ENCODE measurements at places on chromosomes 5 and 9.

GRCh38 chr5:109743770-109744212, 54.1 kb downstream of the MAN2A1 start:
- DNase-seq = no peak

- no peak for DNase-seq
Observed at GRCh38 chr5:39526914-39527477, 102.2 kb upstream of the DAB2 start.

- no peak for DNase-seq
Observed at GRCh38 chr5:93603793-93604643, 21.0 kb downstream of the NR2F1 start.

DNA sequence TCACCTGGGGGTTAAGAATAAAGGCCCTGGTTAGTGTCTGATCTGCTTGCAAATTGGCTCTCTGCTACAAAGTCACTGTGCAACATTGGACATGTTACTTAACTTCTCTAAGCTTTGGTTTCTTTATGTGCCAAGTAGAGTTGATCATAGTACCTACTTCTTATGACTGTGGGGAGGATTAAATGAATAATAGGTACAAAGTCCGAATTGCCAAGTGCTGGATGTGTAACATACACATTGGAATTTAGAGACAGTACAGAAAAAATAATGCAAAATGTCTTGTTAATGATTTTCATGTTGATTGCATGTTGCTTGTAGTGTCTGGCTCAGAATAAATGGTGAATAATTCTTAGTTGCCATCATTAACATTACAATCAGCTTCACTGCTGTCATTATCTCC, 2.2 kb downstream of the DOCK8 start:
- no peak for DNase-seq

GRCh38 chr5:81014348-81014747, 54.2 kb downstream of the RASGRF2 start:
- DNase-seq = no peak

- no peak for DNase-seq
Observed at GRCh38 chr9:137374131-137374845, 48.7 kb downstream of the EXD3 start.

- DNase-seq = no peak
Observed at GRCh38 chr9:17005056-17005823, 129.6 kb upstream of the CNTLN start.

DNA sequence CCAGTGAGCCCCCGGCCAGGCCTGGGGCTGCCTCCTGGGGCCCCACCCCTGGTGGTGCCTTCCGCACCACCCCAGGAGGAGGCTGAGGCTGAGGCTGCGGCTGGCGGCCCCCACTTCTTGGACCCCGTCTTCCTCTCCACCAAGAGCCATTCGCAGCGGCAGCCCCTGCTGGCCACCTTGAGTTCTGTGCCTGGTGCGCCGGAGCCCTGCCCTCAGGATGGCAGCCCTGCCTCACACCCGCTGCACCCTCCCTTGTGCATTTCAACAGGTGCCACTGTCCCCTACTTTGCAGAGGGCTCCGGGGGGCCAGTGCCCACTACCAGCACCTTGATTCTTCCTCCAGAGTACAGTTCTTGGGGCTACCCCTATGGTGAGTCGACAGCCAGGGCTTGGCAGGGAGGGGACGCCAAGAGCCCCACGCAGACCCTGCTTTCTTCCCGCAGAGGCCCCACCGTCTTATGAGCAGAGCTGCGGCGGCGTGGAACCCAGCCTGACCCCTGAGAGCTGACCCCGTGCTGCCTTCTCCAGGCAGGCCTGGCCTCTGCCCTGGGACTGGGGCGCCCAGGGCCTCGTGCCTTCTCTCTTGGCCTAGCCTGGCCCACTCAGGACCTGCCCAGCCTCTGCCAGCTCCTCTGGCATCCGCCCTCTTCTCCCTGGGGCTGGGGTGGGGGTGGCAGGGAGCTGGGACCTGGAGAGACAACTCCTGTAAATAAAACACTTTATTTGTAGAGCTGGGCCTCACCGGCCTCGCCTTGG, 4.0 kb upstream of the EHMT1 start:
- no peak for DNase-seq

GRCh38 chr5:60195083-60195482, 301.6 kb upstream of the PDE4D start:
- DNase-seq = no peak

DNA sequence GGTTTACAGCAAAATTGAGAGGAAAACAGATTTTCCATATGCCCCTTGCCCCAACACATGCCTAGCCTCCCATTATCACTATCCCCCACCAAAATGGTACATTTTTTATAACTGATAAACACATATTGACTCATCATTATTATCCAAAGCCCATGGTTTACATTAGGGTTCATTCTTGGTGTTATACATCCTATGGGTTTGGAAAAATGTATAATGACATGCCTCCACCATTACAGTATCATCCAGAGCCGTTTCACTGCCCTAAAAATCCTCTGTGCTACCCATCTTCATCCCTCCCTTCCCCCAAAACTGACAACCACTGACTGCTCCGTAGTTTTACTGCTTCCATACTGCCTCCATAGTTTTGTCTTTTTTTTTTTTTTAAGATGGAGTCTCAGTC, 111.1 kb downstream of the ACTL7B start:
- no peak for DNase-seq

GRCh38 chr5:13990896-13991295, 46.4 kb upstream of the DNAH5 start:
- no peak for DNase-seq

DNA sequence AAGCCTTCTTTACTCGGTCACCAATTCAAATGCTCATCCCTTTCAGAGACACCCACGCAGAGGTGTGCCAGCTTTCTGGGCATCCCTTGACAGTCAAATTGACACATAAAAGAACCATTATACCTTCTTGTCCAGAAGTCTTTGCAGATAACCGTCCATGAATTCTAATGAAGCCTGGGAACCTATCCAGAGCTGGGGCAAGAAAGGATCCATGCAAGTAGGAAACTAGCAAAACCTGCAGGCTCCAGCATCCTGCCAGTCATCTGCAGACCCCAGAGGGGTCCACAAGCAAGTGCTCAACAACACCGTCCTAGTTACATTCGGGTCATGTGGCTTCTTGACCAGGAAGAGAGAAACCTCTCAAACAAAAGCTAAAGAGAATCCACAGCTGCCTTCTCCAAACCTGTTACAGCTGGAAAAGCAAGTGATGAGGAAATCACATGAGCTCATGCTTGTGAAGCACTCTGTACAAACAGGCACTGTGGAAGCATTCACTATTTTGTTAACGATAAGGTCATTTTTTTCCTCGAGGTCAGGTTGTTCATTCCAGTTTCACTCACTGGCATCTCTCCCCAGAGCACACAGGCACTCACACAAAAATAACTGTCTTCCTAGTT, 80.2 kb upstream of the DMRT1 start:
- DNase-seq = no peak

DNA sequence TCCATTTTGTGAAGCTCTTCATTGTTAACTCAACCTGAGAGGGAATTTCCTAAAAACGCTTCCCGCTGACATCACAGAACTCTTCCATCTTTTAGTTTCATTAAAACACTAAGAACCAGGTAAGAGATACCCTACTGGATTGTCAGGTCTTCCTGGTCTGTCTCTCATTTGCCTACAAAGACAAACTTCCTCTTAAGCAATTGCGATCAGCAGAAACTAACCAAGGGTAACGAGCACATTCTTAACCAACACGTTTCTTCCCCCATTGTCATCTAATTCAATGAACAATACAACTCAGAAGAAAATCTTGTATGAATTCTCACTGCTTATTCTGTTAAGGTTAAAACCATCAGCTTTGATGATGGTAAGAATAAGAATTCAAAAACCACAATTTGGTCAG, 6.6 kb downstream of the FBXW11 start:
- DNase-seq = no peak

DNA sequence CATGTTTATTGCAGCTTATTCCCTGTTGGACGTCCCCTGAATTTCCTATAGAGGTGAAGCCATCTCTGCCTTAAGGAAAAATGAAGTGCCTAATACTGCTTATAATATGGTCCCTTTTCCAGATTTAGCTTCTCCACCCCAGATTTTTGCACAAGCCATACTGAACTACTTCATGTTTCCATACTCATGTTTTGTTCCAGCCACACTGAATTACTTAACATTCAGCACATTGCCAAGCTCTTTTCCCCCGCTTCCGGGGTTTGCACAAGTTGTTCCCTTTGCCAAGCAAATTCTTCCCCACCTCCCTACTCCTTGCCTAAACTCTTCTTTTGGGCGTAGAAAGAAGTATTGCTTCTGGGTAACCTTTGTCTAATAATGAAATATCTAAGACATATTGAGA, 1.7 kb upstream of the CNTRL start:
- DNase-seq = no peak

DNA sequence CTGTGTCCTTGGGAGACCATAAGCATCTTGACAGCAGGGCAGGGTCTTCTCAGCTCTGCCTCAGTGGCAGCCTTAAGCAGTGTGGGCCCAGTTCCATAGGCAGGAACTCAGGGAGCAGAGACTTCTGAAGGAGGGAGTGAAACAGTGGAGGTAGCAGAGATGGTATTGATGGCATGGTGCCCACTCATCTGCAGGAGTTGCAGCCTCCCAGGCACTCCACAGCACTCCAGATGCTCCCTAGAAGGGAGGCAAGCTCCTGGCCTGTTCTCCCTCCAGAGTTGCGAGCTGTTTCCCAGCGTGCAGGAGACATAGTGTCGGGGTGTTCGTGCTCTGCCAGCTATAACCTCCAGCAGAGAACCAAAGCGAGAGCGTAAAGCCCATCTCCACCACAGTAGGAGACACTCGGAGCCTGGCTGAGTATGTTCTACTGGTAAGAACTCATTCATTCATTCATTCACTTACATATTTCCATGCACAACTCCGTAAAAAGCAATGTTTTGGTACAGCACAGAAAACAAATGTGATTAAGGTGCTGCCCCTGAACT, 31.4 kb upstream of the UNC5A start:
- no peak for DNase-seq

DNA sequence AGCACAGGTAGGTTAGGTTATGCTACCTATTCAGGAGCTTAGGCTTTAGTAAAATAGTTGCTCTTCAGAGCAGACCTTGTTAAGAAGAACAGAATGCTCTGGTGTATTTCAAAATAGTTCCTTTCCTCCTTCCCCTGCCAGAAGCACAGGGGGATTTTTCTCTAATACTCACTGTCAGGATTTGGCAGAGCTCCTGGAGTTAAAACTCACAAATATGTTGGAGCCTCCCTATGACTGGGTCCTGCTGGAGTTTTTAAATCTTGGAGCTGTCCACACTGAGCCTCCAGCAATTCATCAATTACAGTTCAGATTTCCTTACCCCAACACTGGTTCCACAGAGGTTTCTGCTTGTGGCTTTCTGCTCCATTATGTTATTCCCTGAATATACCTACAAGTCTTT, 1233.8 kb upstream of the WWC1 start:
- no peak for DNase-seq

DNA sequence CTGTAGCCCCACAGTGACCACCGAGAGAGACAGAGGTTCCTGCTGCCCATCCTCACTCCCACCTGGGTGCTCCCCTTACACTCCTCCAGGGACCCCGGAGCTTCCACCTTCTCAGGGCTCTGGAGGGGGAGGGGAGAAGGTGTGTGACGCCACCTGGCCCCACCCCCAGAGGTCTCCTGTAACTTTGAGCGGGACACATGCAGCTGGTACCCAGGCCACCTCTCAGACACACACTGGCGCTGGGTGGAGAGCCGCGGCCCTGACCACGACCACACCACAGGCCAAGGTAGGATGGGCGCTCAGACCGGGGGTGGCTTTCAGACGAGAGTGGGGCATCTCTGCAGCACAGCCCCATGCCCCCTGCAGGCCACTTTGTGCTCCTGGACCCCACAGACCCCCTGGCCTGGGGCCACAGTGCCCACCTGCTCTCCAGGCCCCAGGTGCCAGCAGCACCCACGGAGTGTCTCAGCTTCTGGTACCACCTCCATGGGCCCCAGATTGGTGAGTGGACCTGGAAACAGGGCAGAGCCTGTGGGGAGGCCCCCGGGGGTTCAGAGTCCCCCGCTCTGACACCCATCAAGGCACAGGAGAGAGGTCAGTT, 4.5 kb downstream of the MAMDC4 start:
- no peak for DNase-seq

DNA sequence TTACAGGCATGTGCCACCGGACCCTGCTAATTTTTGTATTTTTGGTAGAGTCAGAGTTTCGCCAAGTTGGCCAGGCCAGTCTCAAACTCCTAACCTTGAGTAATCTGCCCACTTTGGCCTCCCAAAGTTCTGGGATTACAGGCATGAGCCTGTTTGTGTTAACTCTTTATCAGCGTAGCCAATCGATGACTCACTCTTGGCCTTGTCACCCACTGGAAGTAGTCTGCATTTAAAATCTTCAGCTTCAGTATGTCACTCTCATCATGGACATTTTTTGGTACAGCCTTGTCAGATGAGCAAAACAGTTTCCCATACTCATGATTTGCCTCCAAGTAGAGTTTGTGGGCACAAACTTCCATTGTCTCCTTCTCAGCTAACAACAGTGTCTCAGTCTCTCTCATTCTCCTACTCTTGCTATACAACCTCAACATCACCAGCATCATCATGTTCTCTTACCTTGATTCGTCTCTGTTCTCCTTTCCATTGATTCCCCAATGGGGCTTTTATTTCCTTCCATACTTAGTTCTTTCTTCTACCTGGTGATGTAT, 22.5 kb downstream of the MUSK start:
- no peak for DNase-seq

GRCh38 chr5:177178733-177179304, 45.2 kb downstream of the NSD1 start:
- no peak for DNase-seq

DNA sequence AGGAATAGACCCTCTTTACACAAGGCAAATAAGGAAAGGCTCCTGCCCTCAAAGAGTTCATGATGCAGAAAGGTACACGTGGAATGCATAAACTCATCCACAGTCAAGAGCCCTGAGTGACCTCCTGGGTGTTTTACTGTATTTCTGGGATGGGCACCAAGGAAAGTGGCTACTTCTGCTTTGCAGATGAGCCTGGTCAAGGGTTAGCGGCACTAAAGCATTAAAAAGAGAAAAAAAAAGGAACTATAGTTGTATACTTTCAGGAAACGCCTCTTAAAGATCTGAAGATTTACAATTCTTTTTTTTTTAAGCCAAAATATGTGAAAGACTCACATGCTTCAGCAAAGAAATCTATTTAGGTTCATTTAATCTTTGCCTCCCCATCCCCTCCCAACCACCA, 366.2 kb upstream of the PDE4D start:
- DNase-seq = no peak

DNA sequence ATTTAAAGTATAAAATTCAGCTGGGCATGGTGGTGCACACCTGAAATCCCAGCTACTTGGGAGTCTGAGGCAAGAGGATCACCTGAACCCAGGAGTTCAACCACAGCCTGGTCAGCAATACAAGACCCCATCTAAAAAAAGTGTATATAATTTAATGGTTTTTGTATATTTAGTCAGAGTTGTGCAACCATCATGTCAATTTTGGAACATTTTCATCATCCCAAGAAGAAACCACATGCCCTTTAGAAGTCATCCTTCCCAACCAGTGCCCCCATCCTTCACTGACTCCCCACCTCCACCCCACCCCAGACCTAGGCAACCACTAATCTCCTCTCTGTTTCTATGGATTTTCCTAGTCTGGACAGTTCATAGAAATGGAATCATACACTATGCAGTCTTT, 18.8 kb upstream of the TEK start:
- no peak for DNase-seq

- no peak for DNase-seq
Observed at GRCh38 chr5:136337788-136338187, 27.6 kb downstream of the TRPC7 start.
